ENCODE measurements at places on chromosomes 3 and 15.

GRCh38 chr3:165195640-165196576 is at the start of gene SLITRK3:
TSS of gene SLITRK3 (minus strand) at chr3:165196384. CDS start at chr3:165190830, 5,554 bp downstream.
- no peak for DNase-seq

DNA sequence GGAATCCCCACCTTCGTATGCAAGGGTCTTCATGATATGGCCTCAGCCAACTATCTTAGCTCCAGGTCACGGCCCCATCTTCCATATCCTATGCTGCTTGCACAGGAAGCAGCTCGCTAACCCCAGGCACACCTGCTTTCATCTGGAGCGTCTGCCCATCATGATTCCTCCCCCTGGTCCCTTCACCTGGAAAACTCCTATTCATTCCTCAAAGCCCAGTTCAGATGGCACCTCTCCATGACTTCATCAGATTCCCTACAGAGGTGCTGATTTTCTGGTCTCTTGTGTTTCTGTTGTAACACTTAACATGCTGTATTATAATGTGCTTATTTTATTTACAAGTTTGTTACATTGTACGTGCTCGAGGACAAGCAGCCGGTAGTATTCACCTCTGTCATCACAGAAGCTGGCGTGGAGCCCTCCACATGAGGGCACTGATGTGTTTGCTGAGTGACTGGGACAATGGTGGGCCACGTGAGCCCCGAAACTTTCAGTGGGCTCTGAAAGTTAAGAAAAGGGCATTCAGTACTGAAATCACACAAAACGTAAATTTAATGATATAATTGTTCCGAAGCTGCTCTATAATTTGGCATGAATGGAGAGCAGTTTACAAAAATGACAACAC is 16.2 kb downstream of the MUC20 start:
- DNase-seq: no peak

DNA sequence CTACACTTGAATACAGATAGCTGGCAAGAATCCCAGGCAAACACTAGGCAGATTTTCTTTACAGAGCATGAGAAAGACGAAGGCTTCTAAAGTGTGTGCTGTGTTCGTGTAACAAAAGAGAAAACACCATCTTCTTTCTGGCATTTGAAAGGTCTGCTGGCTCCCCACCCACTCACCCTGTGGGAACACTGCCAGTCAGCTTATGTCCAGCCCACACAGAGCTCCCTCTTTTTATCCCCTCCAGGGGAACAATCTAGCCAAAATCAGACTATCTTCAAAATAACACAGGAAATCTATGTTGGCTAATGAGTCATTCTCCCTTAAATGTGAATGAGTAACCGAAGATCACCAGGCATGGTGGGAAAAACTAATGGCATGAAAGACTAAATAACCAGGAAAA is 45.6 kb upstream of the PAQR5 start:
- DNase-seq: no peak

GRCh38 chr15:67080900-67081431 is 15.6 kb downstream of the SMAD3 start:
- DNase-seq: no peak

- DNase-seq: no peak
Observed at GRCh38 chr3:127019449-127019848, 36.5 kb downstream of the PLXNA1 start.

DNA sequence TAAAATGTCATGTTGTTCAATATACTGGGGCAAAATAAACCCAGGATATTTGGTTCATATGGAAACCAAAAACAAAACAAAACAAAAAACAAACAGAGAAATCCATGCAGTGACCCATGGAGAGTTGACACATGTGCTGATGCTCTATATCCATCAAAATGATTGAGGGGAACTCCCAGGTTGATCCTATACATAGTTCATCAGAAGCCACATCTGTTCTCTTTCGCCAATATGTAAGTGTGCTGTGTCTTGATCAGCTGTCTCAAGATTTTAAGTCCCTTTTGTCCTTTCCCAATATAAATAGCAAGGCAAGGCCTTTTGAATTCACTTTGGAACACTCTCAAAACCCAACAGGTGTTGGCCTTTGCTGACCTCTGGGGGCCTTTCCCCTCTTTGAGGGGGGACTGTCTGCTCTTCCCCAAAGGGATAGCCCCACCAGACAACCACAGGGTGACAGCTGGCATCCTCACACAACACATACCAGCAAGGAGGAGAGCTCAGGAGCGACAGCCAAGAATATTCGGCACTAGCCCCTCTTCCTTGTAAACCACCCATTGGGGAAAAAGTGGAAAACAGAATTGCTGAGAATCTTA is 209.4 kb upstream of the CD96 start:
- no peak for DNase-seq

DNA sequence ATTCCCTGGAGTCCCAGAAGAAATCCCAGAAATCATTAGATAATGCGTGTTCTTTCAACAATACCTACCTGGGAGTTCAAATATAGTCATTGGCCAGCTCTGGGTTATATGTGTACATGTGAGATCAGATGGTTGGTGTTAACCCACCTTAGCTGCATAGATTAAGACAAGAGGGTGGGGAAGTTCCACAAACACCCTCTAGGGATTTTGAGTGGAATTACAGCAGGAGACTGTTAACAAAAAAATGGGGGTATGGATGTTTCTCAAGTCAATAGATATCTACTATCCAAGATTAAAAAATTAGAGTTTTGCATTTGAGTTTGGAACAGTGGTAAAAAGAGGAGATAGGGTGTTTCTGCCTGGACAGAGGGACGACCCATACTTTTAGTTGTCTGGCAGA is 282.5 kb upstream of the CNTN3 start:
- DNase-seq: no peak

GRCh38 chr3:122960652-122961051 is 66.9 kb downstream of the SEMA5B start:
- DNase-seq: no peak

DNA sequence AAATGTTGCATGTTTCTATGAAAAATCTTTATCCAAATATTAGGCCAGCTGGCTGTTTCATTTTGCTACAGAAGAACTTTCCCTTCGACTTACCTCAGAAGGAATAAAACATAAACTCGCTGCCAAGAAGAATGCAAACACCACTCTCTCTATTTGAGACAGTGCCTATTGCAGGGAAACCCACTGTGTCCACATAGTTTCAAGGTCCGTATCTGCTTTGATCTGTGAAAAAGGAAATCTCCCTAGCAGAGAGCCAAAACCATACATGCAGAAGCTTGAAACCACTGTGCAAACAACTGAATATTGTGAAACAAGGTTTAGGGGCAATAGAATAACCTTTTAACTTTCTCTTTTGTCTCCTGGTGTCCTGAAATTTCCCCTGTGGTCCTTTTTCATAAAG is 35.0 kb upstream of the CAPN7 start:
- no peak for DNase-seq

DNA sequence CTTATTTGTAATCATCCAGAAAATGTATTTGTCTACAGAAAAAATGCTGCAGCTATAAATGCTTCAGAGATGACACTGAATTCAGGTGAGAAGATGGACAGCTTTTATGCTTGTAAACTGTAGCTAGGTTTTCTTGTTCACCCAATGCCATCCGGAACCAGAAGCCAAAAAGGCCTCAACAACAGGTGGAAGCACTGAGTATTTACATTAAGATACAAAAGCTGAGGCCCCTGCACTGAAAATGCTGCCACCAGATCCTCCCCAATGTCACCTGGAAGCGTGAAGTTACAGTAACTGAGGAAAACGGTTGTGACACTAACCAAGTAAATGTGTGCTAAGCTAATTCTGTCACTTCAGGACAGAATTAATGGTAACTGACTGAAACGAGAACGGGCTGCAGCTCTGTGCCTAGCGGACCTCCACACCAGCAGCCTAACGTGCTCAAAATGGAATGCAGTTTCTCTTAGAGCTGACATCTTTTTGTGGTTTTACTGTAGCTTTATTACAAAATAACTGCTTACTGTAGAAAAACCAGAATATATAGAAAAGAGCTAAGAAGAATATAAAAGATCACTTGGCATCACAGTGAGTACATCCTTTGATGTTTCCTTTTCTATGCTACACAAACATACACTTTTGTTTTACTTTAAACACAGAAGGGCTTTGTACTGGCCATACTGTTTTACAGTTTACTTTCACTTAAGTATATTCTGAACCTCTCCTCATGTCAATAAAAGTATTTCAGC is 7.6 kb downstream of the CHSY1 start:
- no peak for DNase-seq

Measured in thymus (tissue), 14 donors.